ENCODE measurements at places on chromosomes 12 and 14. TPM values are rescaled to one million over a fixed set of nuclear protein-coding genes. Genes with fewer than 3 reads are reported as not detected.

The GALNT8 gene
- total RNA-seq = under 0.01 TPM

The KRT79 gene
- not detected for total RNA-seq

The TOMM20L gene
- total RNA-seq = not detected

The PTGR2 gene
- total RNA-seq = 3.3 TPM

The TAS2R46 gene
- total RNA-seq = 2.8 TPM

The CATSPERB gene
- total RNA-seq = not detected
